ENCODE measurements at places on chromosomes 13 and 19.

DNA sequence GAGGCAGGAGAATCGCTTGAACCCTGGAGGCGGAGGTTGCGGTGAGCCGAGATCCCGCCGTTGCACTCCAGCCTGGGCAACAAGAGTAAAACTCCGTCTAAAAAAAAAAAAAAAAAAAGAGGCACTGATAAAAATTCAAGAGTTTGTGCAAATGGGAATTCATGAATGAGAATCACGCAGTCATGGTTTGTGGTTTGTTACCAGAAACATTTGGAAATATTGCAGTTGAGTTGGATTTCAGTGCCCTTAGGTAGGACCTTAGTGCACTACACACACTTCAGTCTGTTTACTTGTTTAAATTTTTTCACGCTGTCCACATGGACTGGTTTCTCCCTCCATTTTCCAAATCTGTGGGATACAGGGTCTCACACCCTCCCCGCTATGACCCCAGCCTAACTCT lies 28.4 kb downstream of the ZNF844 start:
- DNase-seq = no peak

GRCh38 chr13:60402022-60402421 lies 5.0 kb downstream of the TDRD3 start:
- no peak for DNase-seq

DNA sequence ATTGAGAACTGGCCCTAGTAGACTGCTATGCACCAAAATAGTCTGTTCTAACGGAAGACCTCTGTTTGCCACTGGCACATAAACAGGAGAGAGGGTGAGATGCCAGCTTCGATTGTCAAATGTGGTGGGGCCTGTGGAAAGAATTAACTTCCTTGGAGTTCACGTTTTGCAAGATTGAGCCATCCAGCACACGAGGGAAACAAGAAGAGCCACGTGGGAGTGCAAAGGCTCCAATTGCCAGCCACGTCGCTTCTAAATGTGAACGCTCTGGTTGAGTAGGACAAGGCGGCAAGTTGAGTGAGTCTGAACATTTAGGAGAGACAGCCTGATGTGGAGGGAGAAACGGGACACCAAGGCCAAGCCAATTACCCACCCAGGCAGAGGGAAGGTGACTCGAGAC lies 409.1 kb downstream of the FGF9 start:
- DNase-seq = no peak

- DNase-seq = no peak
Measured at GRCh38 chr19:2982983-2983350, 5.6 kb downstream of the TLE6 start.

DNA sequence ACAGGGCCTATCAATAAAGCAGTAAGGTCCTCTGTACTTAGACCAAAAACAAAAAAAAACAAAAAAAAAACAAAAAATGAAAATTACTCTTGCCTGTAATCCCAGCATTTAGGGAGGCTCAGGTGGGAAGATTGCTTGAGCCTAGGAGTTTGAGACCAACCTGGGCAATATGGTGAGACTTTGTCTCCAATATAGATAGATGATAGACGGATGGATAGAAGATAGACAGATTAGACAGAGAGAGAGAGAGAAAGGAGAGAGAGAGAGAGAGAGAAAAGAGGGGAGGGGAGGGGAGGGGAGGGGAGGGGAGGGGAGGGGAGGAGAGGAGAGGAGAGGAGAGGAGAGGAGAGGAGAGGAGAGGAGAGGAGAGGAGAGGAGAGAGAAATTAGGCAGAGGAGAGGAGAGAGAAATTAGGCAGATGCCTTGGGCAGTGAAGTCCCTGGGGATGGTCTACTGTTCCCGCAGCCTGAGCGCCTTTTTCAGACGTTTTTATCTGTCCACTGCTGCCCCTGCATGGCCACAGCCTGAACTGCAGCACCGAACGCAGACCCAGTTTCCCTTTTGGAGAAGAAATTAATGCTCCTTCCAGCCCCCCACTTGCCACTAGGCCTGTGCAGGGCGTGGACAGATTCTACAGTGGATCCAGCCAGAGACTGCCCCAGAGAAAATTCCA lies 9.8 kb upstream of the ZNF627 start:
- DNase-seq = no peak

GRCh38 chr13:94710065-94710781 lies 2.1 kb downstream of the SOX21 start:
- DNase-seq = no peak

- DNase-seq = no peak
Measured at GRCh38 chr13:45925151-45925550, 73.6 kb upstream of the SIAH3 start.

GRCh38 chr19:10756791-10757190 lies 38.9 kb downstream of the DNM2 start:
- DNase-seq = no peak

DNA sequence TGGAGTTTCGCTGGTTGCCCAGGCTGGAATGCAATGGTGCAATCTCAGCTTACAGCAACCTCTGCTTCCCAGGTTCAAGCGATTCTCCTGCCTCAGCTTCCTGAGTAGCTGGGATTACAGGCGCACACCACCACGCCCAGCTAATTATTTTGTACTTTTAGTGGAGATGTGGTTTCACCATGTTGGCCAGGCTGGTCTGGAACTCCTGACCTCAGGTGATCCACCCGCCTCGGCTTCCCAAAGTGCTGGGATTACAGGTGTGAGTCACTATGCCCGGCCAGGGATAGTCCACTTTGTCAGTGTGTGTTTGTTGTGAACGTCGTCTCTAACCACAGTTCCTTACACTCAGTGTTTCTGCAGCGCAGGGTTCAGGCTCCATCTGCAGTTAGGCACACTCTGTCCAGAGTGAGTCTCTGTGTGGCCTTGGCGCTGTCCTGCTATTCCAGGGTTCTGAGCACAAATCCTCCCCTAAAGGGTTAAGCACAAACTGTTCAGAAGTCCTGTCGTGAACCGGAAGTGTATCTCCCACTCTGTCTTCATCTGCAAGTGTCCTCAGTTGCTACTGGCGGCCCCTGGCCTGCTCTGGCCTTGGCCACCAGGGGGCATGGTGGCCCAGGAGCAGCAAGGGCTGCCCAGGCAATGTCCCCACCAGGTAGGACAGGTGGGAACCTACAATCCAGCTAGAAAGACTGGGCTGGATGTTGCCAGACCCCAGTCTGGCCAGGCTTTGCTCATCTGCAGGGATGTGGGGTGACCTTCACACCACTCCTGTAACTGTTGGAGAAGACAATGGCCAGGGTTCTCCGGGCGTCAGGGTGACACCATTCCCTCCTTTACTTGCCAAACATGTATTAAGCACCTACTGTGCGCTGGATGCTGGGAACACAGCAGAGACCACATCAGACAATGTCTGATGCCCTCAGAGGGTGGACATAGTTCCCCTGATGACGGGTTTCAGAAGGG lies 38.8 kb upstream of the GATAD2A start:
- peak; percentile 42 for DNase-seq

- no peak for DNase-seq
Measured at GRCh38 chr19:8638078-8638619, 7.7 kb downstream of the NFILZ start.

GRCh38 chr13:111907341-111907880 lies 159.5 kb upstream of the SOX1 start:
- DNase-seq = no peak

GRCh38 chr19:29681422-29682235 lies 16.4 kb downstream of the PLEKHF1 start:
- DNase-seq = no peak
